H7 (cell line): ENCODE measurements at places on chromosomes 5 and 9. TPM values are rescaled to one million over a fixed set of nuclear protein-coding genes. Genes with fewer than 3 reads are reported as not detected.

LRRTM2 gene
- total RNA-seq, result not detected in 2 replicates

STKLD1 gene
- 0.17 and 0.41 TPM in 2 replicates for total RNA-seq

NTRK2 gene
- not detected in 2 replicates for total RNA-seq

NPR3 gene
- total RNA-seq, result 0.04 and 0.07 TPM in 2 replicates

C5orf58 gene
- 4.3 and 4.9 TPM in 2 replicates for total RNA-seq
